ENCODE measurements at places on chromosomes 7 and 10.

GRCh38 chr7:8135417-8135816 is 126.5 kb downstream of the ICA1 start:
- no peak for DNase-seq

GRCh38 chr7:100547872-100548271 is 8.9 kb downstream of the AGFG2 start:
- no peak for DNase-seq

GRCh38 chr7:131654668-131655326 is 98.4 kb upstream of the PODXL start:
- peak; percentile 76 for DNase-seq

GRCh38 chr10:74058658-74059057 is 60.7 kb downstream of the VCL start:
- DNase-seq: peak; percentile 6

DNA sequence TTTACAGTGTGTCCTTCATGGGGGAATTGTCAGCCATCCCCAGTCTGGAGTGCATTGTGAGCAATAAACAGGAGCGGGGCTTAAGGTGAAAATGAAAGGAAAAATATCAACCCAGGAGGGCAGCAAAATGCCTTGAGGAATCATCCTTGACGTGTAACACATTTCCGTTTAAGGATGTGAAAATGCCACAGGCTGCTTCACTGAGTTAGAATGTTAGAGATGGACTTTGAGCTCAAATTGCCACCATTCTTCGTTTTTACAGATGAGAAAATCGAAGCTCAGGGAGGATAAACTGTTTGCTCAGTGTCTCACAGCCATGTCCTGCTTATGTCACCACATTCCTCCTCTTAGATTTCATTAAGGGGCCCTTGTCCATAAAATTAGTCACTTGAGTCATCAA is 23.1 kb downstream of the SORCS3 start:
- DNase-seq: no peak

DNA sequence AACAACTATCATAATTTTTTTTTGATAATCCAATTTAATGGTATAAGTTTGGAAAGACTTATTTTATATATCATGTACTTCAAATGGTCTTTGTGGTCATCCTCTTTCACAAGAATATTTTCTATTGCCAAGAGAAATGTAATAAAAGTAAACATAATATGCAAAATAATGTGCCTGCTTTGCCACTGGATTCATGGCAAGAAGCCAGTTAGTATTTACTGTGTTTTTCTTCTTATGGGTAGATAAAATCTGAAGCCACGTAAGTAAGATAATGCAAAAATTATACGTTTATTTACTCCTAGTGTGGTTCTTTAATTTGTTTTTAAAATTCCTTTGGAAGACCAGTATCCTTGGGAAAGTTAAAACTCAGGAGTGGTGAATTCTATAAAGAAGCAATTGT is 258.5 kb downstream of the ARL4A start:
- DNase-seq: no peak

DNA sequence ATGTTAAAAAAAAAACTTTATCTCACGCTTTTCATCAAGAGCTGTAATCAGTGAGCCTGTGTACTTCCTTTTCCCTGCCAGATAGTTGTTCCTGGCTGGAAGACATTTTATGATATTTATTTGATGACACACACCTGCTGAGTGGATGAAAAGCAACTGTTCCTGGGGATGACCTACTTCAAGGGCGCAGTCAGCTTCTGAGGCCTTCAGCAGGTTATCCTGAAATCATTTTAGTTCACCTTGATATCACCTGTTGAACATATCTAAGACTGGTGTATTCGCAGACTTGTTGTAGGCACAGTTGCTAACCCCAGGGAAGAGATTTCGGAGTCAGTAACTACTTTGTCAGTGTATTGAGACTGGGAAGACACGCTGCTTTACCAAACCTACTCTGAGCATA is 234.5 kb upstream of the TCF7L2 start:
- DNase-seq: no peak

DNA sequence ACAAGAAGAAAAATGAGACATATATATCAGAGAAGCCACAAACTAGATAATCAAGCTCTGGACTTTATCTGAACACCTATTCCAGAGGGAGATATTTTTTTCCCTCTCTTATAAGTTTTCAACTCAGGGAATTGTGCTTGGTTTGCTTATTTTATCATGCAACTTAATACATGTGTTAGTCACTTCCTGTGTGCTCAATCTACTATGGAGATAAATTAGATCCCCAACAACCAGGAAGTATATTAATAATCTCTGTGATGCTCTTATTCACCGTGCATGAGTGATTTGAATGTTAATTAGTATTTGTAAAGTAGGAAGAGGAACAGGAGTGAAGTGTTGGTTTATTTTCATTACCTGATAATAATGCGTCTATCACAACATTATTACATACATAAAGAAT is 38.8 kb upstream of the ZNF365 start:
- no peak for DNase-seq

GRCh38 chr10:44335330-44336021 is 49.4 kb downstream of the CXCL12 start:
- no peak for DNase-seq

- no peak for DNase-seq
Measured at GRCh38 chr7:146455091-146455655, 338.6 kb downstream of the CNTNAP2 start.

DNA sequence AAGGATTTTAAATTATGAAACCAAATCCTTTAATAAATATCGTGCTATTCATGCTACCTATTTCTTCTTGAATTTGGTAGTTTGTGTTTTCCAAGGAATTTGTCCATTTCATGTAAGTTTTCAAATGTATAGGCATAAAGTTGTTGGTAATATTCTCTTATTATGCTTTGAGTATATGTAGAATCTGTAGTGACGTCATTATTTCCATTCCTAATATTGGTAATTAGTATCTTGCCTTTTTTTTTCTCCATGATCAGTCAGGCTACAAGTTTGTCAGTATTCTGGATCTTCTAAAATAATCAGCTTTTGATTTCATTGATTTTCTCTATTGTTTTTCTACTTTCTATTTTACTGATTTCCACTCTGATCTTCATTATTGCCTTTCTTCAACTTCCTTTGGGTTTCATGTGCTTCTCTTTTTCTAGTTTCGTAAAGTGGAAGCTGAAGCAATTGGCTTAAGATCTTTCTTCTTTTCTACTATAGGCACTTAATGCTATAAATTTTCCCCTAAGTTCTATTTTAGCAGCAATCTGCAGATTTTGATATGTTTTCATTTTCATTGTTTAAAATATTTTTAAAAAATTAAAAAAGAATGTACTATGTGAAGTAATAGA is 156.5 kb upstream of the HDAC9 start:
- no peak for DNase-seq

GRCh38 chr7:146892151-146892550 is 775.5 kb downstream of the CNTNAP2 start:
- no peak for DNase-seq

- no peak for DNase-seq
Measured at GRCh38 chr7:118289476-118289875, 65.0 kb downstream of the ANKRD7 start.

- DNase-seq: no peak
Measured at GRCh38 chr7:23380556-23380955, 81.4 kb downstream of the MALSU1 start.

- DNase-seq: no peak
Measured at GRCh38 chr10:104033401-104033930, 52.2 kb downstream of the COL17A1 start.

- DNase-seq: no peak
Measured at GRCh38 chr7:130901209-130901783, 167.3 kb upstream of the KLF14 start.

GRCh38 chr10:22030421-22030820 is 26.9 kb upstream of the DNAJC1 start:
- DNase-seq: no peak

DNA sequence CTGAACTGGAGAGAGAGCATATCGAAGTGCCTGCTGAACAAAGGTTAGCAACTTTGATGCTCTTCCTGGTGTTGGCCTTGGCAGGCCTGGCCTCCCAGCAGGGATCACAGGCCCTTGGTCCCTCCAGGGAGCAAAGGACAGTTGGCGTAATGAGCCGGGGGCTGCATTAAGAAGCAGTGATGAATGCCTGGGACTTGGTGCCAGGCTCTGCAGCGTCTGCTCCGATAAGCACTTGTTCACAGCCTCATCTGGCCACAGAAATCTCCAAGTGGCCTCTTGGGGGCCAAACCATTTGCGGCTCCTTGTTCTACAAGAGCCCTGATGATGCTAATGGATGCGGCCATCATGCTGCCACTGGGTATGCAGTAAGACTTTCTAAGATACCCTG is 31.8 kb downstream of the CRHR2 start:
- DNase-seq: no peak

DNA sequence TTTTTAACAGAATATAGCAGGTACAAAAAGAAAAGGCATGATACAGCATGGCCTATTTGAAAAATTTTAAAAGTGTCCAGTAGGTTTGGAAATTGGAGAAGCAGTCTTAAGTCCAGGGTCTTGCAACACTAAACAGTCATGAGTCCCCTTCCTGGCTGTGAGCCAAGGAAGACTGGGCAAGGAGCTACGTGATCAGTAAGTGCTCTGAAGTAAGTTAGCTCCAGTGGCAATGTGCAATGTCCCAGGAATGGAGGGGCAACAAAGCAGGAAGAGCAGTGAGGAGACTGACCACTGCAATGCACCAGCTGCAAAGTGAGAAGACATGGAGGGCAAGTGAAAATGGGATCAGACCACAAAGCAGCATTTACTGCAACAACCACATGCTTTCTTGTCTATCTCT is 72.9 kb upstream of the GRID1 start:
- DNase-seq: no peak

DNA sequence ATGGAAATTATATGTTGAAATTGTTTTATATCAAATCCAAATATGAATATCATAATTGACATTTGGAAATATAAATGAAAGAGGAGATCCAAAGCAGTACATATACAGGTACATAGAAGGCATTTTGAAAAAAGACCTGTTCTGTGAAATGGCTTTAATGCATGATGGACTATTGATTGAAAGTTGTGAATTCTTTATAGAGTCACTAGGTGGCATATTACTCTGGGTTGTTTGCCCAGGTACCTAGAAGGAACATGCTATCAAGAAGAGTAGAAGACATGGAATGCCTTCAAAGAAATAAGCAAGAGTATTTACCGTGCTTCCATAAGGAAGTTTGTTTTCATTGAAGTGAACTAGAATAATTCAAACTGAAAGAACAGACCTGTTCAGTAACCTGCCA is 160.0 kb upstream of the ANK3 start:
- DNase-seq: no peak

DNA sequence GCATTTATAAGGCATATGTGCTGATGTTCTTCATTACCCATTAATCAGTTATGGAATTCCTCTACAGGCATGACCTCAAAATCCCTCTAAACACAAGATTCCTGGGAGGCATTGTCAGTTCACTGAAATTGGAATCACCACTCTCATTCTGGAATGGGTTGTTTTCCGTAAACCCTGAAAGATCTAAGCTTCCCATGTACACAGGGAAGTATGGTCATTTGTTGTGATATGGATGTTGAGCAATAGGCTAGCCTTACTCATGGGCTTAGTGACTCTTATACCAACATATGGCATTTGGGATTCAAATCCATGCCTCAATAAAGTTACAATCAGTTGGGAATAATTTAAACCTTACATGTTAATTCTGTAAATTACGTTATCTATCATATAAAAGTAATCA is 258.0 kb downstream of the XPNPEP1 start:
- DNase-seq: no peak

Data from NCI-H1694 (cell line).